ENCODE measurements at places on chromosomes 12 and 14. TPM values are rescaled to one million over a fixed set of nuclear protein-coding genes. Genes with fewer than 3 reads are reported as not detected.

PTPRB gene
- total RNA-seq = 107 TPM

CIROP gene
- not detected for total RNA-seq

DHRS2 gene
- not detected for total RNA-seq

ACIN1 gene
- 52.3 TPM for total RNA-seq

MANSC4 gene
- total RNA-seq = not detected

KLRF2 gene
- total RNA-seq = not detected

SPPL3 gene
- total RNA-seq = 82.7 TPM

DEPDC4 gene
- total RNA-seq = not detected

NKX2-1 gene
- not detected for total RNA-seq

MAP1LC3B2 gene
- 3.6 TPM for total RNA-seq

SELPLG gene
- total RNA-seq = 2.2 TPM

Data from uterus (tissue), 4 donors.